SW 1271 (cell line): ENCODE measurements at places on chromosomes 5 and 9.

DNA sequence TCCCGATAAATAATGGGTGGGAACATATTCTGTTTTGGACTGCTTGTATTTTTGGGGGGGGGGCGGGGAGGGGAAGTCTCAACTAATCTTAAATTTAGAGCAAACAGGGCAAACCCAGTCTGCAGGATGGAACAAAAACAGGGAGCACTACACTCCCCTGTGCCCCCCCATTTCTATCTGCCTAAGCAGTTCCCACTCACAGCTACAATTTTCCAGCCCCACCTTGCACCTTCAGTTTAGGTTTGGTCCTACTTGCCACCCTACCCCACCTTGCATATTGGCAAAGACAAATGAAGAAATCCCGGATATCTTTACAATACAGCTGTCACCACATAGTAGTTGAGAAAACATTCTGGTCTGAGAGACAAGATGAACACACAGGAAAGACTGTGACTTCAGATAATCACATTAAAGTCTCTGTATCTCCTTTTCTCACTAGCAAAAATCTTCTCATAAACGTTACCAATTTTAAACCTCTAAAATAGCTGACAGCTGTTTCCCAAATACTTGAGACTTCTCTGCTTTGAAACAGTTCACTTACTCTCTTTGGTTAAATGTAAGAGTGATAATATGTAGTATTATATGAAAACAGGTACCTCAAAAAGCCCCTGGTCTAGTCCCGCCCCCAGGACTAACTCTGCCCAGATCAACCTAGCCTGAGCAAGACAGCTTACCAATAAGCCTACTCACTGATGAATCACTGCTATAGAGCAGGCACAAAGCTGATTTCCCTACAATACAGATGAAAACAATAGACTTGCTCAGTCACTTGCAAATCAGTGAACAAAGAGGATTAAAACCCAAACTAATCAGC lies 5.2 kb upstream of the RAPGEF6 start:
- DNase-seq = no peak

GRCh38 chr5:126483156-126483555 lies 59.9 kb downstream of the GRAMD2B start:
- no peak for DNase-seq

- DNase-seq = no peak
Observed at GRCh38 chr5:135141303-135142268, 107.6 kb upstream of the PITX1 start.

- no peak for DNase-seq
Observed at GRCh38 chr5:119397518-119398380, 41.9 kb downstream of the TNFAIP8 start.

DNA sequence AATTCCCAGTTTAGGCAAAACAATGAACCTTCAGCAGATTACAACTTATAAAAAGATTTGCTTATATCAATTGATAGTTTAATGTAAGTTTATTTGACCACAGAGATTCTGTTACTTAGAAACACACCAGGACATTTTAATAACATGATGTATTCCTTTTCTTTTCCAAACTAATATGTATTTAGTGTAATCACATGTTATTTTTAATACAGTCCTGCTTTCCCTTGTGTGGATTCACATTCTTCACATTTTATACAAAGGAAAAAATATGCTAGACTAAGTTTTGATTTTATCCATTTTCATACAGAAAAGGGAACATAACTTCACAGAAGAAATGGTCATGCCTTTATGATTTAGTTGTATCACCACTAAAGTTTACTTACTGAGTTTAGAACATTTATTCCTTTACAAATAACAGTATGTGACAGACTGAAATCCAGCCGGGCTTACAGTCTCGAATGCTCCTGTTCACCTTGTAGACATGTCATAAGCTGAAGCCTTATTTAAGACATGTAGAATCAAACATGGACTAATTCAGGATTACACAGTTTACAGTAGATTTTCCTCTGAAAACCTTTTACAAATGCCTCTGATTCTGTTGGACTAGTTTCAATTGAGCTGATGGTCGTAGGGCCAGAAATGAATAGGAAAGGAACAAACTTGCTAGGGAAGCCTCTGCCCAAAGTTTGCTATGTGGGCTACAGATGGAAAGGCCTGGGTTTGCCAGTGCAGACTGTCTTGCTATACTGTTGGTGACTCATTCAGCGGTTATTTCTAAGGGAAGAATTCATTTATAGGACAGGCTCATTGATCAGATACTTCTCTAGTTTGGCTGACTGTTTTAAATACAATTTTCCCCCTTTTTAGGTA lies 6.6 kb upstream of the ASPN start:
- DNase-seq = no peak

DNA sequence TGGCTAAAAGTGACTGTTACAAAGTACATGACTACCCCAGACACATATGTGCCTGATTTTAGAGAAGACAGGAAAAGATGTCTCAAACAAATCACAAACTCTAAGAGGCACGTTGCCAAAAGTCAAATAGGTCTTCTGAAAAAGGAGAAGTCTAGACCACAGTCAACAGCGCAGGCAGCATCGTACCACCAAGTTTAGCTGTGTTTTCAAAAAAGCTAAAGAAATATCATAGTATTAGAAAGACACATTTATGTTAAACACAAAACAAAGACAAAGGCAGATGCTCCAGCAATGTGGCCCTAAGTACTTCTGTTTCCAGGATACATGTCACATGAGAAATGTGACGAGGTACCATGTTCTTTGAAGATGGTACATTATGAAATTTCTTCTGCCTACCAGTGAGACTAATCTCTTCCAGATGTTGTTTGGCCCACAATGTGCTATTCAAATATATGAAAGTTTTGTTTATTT lies 43.5 kb downstream of the LPAR1 start:
- no peak for DNase-seq

DNA sequence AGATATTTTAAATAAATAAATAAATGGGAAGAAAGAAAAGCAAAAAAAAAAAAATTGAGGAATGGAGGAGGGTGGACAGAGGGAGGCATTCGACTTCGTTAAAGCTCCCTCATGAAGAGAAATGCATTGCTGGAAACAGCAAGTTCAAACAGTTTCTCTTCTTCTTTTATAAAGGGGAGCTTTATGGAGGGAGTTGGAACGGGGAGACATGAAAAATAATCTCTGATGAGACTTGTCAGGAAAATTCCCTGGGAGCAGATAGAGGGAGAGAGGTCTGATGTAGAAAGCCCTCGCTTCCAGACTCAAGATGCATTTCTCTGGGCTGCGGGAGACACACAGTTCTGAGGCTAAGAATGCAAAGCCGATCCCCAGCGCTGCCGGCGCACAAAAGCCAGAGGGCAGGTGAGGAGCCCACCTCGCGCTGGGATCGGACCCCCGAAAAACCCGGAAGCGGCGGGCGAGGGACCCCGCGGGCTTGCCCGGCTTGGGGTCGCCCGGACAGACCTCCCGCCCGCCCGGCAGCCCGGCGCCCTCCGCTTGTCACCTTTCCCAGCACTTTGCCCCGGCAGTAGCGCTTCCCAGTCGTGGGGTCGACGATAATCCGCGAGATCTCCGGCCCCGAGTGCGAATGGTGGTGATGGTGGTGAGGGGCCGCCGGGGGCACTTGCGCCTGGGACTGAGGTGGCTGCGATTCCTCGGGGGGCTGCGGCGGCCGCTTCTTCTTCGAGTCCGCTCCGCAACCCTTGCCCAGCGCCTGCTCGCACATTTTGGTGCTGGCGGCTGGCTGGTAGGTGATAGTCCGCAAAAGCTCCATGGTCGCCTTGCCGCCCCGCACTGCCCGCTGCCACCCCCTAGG lies 512 bp downstream of the PLK2 start:
- no peak for DNase-seq

- no peak for DNase-seq
Observed at GRCh38 chr9:132235125-132235524, 73.3 kb downstream of the NTNG2 start.

- no peak for DNase-seq
Observed at GRCh38 chr9:16712787-16713186, 157.7 kb downstream of the BNC2 start.

GRCh38 chr9:121779381-121780117 lies 128.1 kb downstream of the DAB2IP start:
- no peak for DNase-seq

DNA sequence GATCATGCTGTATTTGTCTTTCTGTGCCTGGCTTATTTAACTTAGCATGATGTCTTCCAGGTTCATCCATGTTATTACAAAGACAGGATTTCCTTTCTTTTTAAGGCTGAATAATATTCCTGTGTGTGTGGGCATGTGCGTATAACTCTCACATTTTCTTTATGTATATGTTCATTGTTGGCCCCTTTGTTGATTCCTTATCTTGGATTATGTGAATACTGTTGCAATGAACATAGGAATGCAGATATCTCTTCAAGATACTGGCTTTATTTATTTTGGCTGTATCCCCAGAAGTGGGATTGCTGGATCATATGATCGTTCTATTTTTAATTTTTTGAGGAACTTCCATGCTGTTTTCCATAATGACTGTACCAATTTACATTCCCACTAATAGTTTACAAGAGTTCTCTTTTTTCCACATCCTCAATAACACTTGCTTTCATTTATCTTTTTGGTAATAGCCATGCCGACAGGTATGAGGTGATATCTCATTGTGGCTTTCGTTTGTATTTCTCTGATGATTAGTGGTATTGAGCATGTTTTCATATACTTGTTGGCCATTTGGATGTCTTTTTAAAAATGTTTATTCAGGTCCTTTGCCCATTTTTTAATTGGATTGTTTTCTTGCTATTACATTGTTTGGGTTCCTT lies 38.0 kb downstream of the CREBRF start:
- DNase-seq = peak; percentile 26

DNA sequence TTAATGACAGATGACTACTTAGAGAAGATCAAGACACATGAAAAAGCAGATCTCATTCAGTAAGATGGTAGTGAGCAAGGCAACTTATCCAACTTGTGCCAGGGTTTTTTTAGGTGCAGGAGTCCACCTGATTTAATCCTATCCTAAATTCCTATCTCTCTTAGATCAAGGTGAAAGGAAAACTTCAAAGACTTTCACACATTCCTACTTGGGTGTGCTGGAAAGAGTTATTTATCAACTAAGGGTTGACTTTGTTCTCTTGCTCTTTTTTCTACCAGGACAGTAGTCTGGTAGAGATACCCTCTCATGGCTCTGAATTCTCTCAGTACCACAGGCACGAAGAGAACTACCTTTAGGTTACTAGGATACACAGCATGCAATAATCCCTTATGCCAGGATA lies 18.2 kb downstream of the TUT7 start:
- no peak for DNase-seq

- DNase-seq = no peak
Observed at GRCh38 chr5:158398360-158399201, 539.6 kb upstream of the CLINT1 start.

DNA sequence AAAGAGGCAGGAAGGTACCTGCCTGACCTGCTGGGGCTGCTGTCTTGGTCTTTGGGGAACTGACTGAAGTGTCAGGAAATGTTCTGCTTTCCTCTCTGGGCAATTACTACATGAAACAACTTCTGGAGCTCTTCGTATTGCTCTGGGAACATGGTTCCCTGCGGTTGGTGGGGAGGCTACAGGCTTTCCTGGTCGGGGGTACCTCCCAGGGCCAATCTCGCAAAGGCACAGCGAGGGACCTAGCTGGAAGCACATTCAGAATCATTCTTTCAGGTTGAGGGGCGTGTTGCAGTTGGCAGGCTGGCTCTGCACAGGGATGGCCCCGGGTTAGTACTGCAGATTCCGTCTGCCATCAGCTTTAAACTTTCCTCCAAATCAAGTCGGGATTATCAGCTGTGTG lies 88.9 kb upstream of the RANBP3L start:
- no peak for DNase-seq

GRCh38 chr9:36191290-36191645 lies 547 bp downstream of the CLTA start:
- DNase-seq = no peak

DNA sequence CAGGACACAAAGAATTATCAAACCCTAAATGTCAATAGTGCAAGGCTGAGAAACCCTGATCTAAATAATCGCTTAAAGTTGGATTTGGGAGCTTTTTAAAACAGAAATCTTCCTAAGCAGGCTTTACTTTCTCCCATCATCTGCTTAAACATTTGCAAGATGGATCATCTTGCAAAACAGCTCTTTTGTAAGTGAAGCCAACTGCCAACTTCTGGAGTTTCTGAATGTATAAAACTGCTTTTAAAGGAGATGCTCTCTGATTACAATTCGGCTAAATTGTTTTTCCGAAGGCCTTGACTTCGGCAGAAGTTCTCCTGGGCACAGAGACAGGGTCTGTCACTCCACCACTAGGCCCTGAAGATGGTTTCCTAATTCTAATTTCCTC lies 1.3 kb downstream of the PTPN3 start:
- no peak for DNase-seq

DNA sequence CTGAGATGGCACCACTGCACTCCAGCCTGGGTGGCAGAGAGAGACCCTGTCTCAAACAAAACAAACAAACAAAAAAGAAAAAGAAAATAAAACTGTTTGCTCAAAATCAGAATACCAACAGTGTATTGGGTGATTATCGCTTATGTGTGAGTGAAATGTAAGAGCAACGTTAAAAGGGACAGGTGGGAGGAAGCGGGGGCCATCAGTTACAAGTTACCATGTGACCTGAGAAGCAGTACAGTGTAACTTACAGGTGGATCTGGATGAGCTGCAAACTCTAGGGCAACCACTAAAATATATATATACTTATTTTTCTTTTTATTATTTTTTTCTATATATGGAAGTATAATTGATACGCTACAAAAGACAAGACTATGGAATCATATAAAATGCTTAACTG lies 93.4 kb downstream of the KCNT1 start:
- DNase-seq = no peak

DNA sequence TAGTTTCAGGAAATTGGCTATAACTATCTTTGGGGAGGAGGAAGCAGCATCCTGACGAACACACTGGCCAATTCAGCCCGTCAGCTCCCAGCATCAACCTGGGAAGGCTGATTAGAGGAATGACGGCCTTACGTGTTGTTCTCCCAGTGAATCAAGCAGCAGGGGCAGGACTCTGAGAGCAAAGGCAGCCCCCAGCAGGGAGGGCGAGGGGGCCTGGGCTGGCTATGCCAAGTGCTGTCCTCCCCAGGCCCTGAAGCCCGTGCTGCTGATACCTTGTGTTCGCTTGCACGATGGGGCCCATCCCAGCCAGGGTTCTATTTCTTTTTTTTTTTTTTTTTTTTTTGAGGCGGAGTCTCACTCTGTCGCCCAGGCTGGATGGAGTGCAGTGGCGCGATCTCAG lies 254.1 kb downstream of the FSTL4 start:
- DNase-seq = no peak

GRCh38 chr5:112412346-112412745 lies 6.7 kb downstream of the EPB41L4A start:
- no peak for DNase-seq

DNA sequence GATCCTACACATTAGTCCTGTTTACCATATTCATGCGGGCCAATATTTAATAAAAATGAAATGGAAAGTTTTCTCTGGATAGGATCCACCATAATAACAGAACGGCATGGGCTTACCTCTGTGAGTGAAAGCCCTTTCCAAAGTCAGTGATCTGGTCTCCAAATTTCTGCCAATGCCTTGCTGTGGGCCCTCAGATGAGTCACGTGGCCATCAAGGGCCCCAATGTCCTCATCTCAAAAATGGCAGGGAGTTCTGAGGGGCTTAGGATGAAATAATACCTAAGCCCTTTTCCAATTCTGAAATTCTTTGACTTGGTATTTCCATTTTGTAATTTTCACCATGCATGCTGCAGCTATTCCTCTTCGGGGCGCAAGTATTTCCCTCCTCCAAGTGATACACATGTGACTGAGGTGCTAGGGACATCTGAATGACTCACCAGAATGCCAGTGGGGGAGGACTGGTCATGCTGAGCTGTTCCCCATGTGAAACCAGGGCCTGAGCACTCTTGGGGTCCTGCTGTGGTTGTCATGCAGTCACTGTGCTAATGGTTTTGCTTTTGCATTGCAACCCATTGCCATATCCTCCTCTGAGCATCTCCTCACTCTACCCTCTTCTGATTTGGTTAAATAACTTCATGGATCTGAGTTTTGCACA lies 35.0 kb downstream of the ITK start:
- DNase-seq = no peak
